DMS79 (cell line): ENCODE measurements at places on chromosomes 4 and X.

DNA sequence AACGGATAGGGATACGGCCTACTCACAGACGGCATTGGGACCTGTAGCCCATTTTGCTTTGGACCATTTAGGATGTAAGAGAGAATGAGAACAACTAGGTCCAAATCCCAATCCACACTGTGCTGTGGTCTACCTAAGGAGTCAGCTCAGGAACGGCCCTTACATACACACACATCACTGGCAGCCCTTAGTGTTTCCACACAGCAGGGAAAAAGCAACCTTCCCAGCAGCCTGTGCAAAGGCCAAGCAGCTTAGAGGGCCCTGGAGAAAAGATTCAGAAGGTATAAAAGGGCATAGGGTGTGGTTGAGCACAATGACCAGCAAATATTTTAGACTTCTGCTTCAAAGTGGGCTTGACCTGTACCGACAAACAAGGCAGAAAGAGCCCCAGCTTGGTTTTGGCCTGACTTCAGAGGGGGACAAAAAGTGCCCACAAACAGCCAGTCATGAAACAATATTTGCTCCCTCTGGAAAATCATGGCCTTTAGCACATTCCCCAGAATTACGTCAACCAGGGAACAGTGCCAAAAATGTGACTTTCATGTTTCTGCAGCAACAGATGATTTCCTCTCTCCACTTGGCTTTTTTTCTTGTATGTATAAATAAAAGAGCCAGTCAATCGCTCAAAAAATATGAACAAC lies 359.5 kb upstream of the FGF16 start:
- DNase-seq = no peak

GRCh38 chr4:146932116-146932515 lies 13.5 kb downstream of the TTC29 start:
- DNase-seq = no peak

DNA sequence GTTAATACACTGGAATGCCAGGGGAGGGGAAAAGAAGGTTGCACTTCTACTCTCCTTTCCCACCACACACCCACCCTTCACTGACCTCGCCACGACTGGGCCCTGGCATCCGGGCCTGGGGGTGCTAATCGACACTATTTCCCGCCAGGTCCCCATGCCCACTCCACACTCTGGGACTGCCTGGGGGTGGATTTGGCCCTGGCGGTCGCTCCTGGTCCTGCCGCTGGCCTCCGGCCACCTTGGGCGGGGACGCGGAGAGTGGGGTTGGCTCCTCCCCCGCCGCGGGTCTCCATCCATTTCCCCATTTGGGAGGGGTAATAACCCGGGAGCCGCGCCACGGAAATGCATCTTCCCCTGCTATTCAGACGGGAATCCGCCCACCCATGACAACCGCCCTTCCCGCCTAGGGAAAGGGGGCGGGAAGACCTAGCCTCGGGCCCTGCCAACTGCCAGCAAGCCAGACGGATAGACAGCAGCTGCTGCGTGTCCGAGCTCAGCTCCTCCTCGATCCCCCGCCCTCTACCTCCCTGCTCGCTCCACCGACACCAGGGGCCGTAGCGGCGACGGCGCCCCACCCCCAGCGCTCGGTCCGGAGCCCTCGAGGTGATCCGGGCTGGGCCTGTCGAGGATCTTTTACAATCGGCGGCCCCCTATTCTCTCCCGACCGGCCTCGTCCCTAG lies 78.1 kb downstream of the RLIM start:
- DNase-seq = peak; percentile 78

- no peak for DNase-seq
These were observed 25.6 kb downstream of the SPACA5B start for GRCh38 chrX:48156014-48156413.

DNA sequence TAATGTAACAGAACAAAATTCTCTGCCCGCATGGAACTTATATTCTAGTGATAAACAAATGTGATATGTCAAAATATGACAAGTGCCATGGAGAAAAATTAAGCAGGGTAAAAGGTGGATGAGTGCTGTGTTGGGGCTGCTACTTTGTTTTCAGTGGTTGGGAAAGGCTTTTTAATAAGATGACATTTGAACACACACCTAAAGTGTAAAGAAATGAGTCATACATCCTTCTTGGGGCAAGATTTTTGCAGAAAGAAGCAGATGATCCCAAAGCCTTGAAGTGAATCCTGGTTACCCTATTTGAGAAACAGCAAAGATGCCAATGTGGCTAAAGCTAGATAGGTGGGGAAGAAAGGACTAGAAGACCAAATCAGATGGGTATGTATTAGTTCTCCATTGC lies 564.1 kb downstream of the INPP4B start:
- no peak for DNase-seq

- no peak for DNase-seq
These were observed 197.3 kb upstream of the LNX1 start for GRCh38 chr4:53788621-53789020.

DNA sequence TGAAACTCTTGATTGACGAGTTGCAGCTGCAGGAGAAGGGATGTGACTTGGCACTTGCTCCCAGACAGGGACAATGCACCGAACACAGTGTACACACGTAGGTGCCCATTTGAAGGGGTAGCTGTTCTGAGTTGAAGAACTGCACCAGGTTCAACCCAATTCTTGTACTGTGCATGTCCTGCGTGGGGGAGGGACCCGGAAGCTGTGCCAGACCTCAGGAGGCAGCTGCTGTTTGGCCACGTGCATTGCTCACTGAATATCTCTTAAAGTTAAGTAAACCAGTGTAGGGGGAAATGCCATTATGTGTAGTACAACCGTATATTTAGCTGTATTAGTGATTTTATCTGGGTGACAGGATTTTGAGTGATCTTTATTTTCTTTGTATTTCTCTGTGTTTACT lies 12.0 kb upstream of the RBBP7 start:
- no peak for DNase-seq
